ENCODE measurements at places on chromosomes 2 and 18.

DNA sequence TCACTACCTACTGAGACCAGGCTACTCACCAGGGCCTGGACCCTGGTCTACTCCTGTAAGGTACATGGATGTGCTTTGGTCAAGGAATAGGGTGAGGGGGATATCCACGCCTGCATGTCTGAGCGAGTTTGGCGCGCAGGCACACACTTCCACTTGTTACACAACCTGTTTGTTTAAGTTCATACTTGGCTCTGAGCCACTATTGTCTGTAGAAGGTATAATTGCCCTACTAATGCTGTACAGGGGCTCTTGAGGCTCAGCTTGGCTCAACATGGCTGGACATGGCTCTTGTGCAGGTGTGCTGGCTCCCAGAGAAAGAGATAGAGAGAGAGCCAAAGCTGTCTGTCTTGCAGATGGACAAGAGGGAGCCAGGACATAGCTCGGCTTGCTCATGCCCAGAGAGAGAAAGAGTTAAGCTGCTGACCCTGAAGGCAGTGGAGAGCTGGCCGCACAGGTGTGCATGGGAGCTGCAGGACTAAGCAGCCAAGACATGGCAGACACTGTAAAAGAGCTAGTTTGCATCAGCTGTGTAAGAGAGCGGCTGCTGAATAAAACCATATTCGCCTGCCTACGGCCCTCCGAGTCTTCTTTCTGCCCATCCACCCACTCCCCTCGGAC is 35.2 kb downstream of the NPPC start:
- no peak for DNase-seq

DNA sequence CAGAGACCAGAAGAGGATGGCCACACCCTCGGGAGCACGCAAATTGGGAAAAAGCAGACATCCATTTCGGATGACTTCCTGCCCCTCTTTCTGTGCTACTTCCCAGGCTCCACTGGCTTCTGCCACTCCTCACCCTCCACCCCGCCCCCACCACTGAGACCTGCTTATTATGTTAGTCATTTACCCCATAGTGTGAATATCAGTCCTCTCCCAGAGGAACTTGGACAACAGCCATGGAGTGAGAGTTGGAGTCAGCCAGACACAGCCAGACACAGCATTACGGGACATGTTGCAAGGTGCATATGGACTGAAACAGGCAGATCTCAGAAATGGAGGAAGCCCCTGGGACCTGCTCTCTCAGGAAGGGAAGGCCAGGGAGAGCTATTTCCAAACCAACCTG is 51.8 kb downstream of the CTIF start:
- no peak for DNase-seq

GRCh38 chr2:83364264-83364663 is 1094.8 kb downstream of the SUCLG1 start:
- DNase-seq, result no peak

- no peak for DNase-seq
Observed at GRCh38 chr2:142867136-142867535, 10.3 kb upstream of the KYNU start.

- DNase-seq, result no peak
Observed at GRCh38 chr18:79928563-79928960, 22.9 kb downstream of the SLC66A2 start.

- no peak for DNase-seq
Observed at GRCh38 chr2:66461664-66462500, 27.0 kb downstream of the MEIS1 start.

GRCh38 chr18:11607906-11608305 is 1.5 kb upstream of the SLC35G4 start:
- no peak for DNase-seq

DNA sequence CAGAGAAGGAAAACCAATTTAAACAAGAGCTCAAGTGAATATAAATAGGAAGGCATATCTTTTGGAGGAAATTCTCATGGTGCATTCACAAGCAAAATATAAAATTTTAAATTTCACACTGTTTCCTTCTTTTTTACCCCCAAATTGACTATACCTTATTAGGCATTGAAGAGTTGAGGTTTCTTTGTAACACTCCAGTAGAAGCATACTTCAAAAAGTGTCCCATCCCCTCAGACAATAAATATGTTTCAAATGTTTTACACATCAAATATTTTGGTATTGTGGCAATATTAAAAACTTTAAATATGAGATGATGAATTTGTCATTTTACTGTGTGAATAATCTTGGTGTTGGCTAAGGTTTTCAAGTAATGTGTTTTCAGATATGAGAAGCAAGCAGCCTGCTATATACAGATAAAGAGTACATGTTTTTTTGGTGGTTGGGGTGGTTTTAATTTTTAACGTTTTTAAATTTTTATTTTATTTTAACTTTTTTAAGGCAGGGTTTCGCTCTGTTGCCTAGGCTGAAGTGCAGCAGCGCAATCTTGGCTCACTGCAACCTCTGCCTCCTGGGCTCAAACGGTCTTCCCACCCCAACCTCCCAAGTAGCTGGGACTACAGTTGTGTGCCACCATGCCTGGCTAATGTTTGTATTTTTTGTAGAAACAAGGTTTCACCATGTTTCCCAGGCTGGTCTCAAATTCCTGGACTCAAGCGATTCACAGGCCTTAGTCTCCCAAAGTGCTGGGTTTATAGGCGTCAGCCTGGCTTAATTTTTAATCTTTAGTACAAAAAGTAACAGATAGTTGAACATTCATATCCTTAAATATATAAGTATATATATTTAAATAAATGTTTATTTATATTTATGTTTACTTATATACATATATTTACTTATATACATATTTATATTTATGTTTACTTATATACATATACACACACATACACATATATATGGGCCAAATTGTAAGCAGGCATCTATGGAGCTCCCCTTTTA is 36.5 kb upstream of the DLX1 start:
- DNase-seq, result no peak

- no peak for DNase-seq
Observed at GRCh38 chr18:32424696-32425095, 46.0 kb downstream of the GAREM1 start.

GRCh38 chr2:67462738-67463496 is 65.8 kb downstream of the ETAA1 start:
- no peak for DNase-seq

DNA sequence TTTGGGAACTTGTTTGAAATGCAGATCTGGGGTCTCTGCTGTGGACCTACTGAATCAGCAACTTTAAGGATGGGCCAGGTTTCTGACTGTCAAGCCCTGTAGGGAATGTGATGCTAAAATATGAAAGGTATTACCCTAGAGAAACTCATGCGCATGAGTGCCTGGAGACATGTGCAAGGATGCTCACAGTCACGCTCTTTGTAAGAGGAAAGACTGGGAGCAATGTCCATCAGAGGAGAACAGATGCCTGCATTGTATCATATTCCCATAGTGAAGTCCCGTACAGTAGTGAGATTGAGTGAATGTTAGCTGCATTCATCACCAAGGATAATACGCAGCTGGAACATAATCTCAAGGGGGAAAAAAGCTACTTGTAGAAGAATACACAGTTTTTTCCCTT is 14.1 kb downstream of the ZNF407 start:
- DNase-seq, result no peak

DNA sequence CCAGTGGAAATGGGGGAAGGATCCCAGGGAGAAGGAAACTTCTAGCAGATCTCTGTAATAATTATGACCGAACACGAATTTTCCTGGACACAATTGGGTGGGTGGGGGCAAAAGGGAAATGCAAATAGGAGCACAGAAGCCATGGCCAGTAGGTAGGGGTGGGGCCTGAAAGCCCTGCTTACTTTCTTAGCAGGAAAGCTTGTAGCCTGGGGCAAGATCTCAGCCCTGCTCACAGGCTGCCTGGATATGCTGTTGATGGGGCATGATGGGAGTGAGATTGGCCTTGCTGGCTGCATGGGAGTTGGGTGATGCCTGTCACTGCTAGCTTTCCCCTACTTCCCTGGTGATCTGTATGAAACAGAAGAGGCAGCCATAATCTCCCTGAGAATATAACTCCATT is 45.9 kb upstream of the SPOPL start:
- no peak for DNase-seq

- no peak for DNase-seq
Observed at GRCh38 chr2:144348846-144349245, 171.1 kb downstream of the ZEB2 start.

DNA sequence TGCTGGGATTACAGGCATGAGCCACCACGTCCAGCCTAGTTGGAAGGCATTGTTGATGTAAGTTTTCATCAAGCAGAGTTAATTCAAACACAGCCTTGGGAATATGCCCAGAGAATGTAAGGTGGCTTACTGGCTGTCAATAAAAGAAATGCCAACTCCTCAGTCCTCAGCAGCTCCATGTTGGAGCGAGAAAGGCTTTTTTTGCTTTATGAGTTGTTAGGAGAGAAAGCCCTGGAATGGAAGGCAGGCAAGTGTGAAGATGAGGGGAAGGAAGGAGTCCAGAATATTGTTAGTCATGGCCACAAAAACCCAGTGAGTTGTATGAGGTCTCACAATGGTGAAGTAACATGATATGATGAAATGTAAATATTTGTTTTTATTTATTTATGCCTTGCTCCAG is 57.1 kb downstream of the MAP4K4 start:
- no peak for DNase-seq

GRCh38 chr2:163716101-163716500 is 19.7 kb downstream of the FIGN start:
- no peak for DNase-seq

DNA sequence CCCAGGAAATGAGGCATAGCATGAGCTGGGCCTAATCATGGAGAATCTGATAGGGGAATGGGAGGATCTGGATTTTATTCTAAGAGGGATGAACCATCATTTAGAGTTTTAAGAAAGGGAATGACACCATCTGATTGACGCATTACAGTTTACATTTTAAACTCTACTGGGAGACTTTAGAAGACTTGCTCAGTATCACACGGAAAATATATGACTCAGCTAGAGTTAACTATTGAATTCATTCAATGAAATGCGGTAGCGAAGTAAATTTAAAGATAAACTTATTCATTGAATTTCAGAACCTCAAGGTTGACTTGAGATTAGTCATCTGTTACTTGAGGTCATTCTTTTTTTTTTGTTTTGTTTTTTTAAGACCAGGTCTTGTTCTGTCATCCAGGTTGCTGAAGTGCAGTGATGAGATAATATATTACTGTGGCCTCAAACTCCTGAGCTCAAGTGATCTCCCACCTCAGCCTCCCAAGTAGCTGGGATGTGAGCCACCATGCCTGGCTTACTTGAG is 25.0 kb downstream of the MC4R start:
- DNase-seq, result no peak

- DNase-seq, result no peak
Observed at GRCh38 chr2:230669386-230669950, 43.2 kb upstream of the CAB39 start.

DNA sequence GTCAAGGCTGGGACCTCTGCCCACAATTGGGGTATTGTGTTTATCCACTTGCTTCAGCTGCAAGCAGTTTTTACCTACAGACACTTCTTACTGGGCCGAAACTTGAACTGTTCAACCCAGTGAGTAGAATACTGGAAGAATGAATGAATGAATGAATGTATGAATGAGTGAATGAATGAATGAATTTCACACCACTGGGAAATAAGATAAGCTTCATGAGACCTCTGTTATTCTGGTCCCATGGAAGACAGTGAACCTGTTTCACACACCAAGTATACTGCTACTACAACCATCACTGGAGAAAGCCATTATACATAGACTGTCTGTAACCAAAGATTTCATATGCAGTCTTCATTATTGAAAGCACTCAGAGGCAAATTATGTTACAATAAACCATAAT is 295.0 kb upstream of the GULP1 start:
- DNase-seq, result no peak

DNA sequence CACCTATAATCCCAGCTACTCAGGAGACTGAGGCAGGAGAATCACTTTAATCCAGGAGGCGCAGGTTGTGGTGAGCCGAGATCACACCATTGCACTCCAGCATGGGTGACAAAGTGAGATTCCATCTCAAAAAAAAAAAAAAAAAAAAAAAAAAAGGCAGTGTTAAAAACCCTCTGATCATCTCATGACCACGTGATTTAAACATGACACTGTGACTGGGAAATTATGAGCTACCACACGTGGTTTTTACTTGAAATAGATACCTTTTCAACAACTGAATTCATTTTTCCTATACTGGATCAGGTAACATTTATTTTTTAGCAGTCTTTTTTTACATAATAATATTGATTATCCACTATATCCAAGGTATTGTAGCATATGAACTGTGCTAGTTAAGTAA is 102.7 kb downstream of the PTRHD1 start:
- peak; percentile 11 for DNase-seq

DNA sequence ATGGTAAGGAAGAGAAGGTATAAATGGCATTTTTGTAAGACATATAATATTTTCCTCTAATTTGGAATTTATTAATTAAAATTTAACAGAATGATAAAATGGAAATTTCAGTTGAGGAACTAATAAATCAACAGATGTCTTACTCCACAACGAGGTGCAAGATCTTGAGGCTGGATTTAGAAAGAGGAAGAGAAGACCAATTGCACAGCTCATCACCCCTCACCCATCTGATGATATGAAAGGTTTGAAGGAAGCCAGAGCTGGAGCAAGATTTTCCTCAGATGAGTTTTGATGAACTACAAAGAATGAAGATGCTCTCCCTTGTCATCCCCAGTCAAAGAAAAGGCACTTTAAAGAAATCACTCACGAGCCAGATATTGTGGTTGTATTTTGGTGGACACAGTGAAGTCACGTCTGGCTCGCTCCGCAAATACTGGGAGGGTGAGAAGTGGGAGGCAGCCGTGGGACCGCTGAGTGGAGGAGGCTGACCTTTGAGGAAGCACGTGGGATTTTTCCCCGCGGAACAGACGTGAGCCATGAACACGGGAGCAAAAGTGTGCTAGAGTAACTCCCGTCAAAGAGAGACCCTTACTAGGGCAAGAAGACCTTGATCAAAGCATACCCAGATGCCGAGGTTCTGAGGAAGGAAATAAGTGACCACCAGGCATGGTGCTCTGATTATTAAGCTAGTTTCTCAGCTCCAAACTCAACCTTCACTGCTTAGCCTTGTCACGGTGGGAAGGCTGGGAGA is 511.4 kb downstream of the RNF144A start:
- DNase-seq, result no peak

GRCh38 chr18:30971338-30971956 is 71.1 kb downstream of the DSC3 start:
- DNase-seq, result peak; percentile 18

Data from Jurkat, Clone E6-1 (cell line).